Head of caudate nucleus (tissue), 42 donors: ENCODE measurements at places on chromosomes 2 and 18.
A peak's percentile ranks its signal among the peaks of the same experiment; 100 is the strongest.

GRCh38 chr18:37783771-37784170 lies 218.2 kb upstream of the CELF4 start:
- DNase-seq = no peak

GRCh38 chr18:10042492-10042891 lies 128.7 kb downstream of the VAPA start:
- DNase-seq = no peak

DNA sequence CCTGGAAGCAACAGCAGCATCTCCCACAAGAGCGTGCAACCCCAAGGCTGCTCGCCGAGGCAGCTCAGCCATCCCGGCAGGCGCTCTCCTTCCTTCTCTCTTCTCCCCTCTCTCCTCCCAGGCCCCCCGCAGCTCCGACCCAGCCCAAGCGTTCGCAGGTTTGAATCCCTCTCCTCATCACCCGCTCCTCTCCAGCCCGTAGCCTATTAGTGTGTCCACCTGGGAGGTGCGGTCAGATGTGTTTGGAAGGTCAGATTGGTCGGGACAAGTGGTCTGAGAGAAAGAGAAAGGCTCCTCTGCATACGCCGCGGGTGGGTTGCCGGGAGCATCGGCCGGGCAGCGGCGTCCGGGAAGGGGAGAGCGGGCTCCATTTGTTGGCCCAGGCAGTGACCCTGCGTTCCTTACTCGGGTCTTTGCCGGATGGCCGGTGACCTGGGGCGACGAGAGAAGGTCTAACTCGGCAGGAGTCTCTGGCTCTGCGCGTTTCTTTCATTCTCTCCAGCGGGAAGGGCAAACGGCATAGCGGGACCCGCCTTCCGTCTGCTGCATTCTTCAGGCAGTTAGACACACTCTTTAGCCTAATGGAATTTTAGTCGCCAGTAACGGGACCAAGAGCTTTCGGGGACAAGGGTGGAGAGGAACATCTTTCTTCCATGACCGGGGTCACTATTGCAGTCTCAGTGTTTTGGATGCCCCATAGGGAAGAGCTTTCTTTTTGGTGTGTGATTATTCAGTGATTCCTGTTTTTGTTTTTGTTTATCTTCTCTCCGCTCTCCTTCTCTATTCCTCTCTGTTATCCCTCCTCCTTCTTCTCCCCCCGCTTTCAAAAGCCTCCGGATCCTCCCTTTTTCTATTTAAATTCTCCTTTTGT lies 1.1 kb upstream of the TMEFF2 start:
- DNase-seq = peak; percentile 66

DNA sequence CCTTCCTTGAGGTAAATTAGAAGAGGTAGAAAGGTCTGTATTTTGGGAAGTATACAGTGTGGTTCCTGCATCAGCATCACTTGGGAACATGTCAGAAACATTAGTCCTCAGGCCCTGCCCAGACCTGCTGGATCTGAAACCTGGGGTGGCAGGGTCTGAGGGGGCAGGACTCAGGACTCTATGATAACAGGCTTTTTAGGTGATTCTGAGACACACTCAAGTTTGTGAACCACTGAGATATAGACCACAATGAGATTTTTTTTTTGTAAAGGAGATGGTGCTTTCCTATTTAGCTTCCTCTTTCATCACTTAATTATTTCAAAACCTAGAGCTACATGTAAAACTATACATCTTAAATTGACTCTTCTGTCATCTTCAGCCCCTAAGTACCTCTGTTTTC lies 262.7 kb upstream of the SPOPL start:
- DNase-seq = no peak

DNA sequence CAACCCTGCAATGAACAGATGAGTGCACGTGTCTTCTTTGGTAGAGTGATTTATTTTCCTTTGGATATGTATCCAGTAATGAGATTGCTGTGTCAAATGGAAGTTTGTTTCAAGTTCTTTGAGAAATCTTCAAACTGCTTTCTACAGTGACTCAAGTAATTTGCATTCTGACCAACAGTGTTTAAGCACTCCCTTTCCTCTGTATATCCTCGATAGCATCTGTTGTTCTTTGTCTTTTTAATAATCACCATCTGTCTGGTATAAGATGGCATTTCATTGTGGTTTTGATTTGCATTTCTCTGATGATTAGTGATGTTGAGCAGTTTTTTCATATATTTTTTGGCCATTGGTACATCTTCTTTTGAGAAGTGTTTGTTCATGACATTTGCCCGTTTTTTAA lies 1608.3 kb upstream of the ZEB2 start:
- no peak for DNase-seq

- DNase-seq = no peak
Measured at GRCh38 chr2:26975102-26975501, 4.7 kb downstream of the MAPRE3 start.

DNA sequence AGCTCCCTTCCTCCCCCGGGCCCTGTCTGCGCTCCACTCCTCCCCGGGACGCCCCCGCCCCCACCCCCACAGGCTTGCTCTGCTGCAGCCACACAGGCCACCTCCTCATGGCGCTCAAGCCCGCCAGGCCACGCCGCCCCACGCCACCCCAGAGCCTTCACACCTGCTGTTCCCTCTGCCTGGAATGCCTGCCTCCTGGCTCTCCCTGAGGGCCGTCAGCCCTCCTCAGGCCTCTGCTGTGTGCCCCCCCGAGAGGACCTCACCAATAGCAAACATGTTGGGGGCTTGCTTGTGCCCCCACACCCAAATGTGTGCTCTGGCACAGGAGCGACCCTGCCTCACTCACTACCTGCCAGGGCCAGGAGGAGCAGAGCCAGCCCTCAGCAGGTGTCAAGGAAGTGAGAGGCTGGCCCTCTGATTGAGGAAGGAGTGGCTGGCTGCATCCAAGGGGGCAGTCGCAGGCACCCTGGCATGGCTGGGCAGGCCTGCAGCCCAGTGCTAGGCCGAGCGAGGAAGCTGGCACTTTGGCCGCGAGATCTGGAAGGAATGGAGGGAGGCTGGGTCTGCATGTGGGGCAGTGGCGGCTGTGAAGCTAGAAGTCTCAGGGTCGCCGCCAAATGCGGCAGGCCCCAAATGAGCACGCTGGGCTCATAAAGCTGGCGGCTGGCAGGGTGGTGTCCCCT lies 86.5 kb downstream of the INHBB start:
- peak; percentile 19 for DNase-seq

GRCh38 chr2:231318954-231319353 lies 76.6 kb upstream of the B3GNT7 start:
- DNase-seq = no peak

DNA sequence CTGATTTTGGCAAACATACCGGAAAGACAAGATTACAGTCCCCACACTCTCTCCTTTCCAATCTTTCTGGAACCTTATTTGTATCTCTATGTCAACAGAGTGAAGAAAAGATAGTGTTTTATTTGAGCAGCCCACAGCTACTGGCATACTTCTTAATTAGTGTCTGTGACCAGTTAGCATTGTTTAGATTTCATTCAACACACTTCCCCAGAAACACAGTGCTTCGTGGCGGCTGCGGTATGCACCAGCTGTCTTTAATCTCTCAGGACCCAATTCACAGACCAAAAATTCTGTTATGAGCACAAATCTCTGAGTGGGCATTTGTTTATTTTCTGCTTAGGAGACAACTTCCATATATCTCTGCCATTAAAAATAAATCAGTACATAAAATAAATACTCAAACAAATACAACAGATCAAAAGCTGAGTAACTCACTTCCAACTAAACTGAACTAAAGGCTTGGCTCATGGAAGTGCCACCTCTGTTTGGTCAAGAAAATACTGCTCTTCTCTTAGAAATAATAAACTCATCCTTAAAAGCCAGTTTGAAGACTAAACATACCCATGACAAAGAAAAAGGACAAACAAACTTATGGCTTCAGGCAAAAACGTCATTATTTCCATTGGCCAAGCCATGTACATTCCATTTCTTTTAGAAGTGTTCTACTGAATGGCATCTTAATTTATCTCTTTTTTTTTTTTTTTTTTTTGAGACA lies 392.4 kb downstream of the TXNL1 start:
- DNase-seq = no peak

- no peak for DNase-seq
Measured at GRCh38 chr2:123688231-123688940, 336.7 kb upstream of the CNTNAP5 start.

- DNase-seq = no peak
Measured at GRCh38 chr2:120894966-120895365, 159.3 kb downstream of the GLI2 start.

DNA sequence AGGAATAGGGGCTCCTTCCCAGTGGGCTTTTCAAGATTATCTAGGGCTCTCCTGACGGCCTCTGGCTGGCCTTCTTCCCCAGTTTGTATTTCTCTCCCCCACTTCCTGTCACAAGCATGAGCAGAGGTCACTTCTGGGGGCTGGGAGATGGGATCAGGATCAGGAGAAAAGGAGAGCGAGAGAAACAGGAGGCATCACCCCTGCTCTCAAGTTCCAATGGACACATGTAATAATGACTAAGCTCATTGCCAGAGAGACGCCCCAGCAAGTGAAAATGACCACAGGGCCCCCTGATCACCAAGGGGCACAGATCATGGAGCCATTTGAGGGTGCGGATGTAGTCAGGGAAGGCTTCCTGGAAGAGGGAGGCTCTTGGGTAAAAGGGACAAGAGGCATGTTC lies 92.1 kb downstream of the SMAD7 start:
- no peak for DNase-seq

- no peak for DNase-seq
Measured at GRCh38 chr2:32678825-32679224, 51.0 kb downstream of the TTC27 start.

GRCh38 chr18:69401226-69401971 lies 711 bp downstream of the DOK6 start:
- peak; percentile 22 for DNase-seq

GRCh38 chr2:189192766-189193165 lies 13.2 kb upstream of the COL5A2 start:
- no peak for DNase-seq

DNA sequence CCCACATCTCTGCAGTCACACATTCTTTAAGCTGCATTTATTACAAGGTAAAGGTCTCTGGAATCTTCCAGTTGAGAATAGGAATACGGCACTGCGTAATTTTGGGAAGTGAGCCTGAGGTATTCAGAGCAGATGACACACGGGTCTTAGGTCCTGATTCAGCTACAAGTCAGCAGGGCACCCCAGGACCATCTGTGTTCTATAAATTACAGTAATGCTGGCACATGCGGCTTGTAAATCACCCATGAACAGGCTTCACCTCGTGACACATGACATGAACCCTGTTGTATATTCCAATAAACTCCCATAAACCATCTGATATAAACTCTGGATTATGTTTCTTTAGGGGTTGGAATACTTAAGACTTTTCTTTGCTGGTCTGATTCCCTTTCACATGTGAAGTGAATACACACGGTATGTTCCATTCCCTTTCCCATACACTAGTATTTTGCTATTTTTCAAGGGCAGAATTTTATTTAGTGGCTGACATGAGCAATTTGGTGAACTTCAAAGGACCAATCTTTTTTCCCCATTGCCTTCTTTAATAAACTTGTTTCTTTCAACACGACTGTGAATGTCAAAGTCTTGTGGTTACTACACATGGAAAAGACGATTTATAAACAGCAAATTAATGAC lies 298.6 kb downstream of the MEIS1 start:
- DNase-seq = no peak

DNA sequence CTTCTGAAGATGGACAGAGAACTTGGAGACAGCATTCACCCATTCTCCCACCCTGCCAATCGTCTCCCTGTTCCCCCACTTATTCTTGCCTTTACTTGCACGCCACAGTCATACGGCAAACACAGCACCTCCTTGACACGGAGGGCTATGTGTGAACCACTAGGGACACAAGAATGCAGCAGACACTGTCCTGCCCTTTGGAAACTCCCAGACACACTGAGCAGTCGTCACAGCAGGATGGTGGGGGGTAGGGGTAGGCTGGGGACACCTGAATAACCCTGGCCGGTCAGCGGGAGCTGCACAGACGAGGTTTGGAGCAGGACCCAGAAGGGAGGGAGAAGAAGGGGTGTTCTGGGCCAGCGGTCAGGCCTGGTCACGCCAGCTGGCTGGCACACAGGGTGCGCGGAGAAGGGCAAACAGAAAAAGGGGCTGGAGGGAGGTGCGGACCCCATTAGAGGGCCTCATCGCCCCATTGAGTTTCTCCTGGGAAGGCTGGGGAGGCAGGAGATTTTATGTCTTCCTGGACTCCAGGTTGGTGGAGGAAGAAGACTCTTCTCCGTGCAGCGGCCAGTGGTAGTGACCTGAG lies 40.0 kb upstream of the FOSL2 start:
- no peak for DNase-seq

DNA sequence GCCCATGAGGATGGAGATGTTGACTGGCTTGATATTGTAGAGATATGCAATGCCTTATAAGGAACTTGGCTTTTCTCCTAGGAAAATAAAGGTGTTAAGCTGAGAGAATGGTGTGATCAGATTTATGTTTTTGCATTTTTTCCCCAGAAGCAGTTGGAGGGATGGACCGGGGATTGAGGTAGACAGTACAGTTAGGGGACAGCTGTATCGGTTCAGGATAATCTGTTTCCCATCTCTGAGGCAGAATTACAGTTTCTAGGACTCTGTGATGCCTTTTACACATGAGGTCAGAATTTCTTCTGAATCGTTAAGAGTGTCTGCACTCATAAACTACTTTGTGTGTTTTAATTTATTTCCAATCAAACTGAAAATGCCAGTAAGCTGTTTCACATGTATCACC lies 261.5 kb downstream of the CYRIA start:
- DNase-seq = no peak

DNA sequence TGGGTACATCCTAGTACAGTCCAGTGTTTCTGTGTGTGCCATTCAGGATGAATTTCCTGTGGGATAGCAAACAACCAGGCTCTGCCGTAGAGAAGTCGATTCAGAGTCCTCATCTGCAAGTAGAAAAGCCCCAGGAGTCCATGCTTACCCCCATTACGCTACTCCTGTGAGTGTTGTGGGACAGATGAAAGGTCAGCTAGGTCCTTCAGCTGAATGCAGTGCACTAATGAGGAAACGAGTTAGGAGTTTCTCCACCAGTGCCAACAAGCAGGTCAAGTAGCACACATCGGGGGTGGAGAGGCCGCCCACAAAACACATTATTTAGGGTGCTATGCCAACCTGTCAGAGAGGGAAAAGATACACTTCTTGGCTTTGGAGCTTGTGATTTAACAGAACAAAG lies 2.5 kb upstream of the GPR39 start:
- no peak for DNase-seq

DNA sequence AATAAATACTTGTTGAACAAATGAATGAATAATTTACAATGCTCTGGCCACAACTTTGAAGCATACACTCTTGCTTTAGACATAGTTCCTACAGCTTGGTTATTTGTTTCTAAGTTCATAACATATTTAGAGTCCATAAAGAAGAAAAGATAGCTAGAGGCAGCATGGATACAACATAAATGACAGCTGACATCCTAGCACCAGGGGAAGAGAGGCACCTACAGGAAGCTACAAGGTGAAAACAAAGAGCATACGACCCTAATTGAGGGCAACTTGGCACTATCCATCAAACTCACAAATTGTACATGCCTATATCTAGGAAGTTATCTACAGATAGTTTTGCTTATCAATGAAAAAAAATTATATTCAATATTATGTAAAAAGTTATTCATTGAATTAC lies 88.9 kb downstream of the PLEKHM3 start:
- no peak for DNase-seq
